C1 segment of cervical spinal cord (tissue), 14 donors: ENCODE measurements at places on chromosomes 11 and 22.

DNA sequence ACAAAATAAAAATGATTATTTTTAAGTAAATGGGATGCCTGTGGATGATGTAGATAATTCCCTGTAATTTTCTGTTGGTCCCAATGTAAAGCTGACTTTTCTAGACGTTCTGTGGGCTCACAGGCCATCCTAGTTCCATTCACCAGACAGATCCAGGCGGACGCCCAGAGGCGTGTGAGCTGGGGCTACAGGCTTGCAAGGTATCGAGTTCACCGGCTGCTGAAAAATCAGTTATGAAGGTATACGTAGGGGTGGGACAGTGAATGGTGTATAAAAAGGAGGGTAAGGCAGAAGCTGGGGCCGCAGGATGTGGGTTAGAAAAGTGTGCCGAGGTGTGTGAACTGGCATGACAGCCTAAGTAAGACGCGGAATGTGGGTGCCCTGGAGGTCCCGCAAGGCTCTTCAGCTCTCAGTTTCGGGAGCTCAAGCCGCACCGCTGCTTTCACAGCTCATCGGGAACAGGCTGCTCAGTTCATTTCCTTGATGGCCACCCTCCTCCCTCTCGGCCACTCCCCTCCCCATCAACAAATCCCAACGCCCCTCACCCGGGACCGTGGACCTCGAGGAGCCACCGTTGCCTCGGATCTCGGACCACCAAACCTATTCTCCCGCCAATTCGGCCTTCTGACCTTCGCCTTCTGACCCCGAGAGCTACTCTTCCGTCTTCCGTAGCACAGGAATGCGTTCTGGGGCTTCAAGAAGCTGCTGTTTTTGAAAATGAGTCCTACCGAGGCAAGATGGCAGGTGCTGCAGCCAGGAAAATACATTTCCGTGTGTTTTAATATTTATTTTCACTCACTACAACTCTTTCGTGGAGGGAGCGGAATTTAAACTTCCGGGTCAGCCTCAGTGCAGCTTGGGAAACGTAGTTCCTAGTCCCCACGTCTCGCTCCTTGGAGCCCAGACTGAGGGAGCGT, at the start of gene XNDC1N:
Gene XNDC1N, minus strand, starts transcription at position 775 of the 917 bp plus-strand sequence. CDS start 5,241 bp downstream, outside the sequence.
- peak; percentile 89 for DNase-seq

- DNase-seq: no peak
Measured at GRCh38 chr11:114319716-114320328, 23.6 kb downstream of the NNMT start.

GRCh38 chr22:47474464-47474863, 712.0 kb downstream of the TBC1D22A start:
- no peak for DNase-seq

- DNase-seq: no peak
Measured at GRCh38 chr11:83392556-83392955, 106.4 kb upstream of the CCDC90B start.

DNA sequence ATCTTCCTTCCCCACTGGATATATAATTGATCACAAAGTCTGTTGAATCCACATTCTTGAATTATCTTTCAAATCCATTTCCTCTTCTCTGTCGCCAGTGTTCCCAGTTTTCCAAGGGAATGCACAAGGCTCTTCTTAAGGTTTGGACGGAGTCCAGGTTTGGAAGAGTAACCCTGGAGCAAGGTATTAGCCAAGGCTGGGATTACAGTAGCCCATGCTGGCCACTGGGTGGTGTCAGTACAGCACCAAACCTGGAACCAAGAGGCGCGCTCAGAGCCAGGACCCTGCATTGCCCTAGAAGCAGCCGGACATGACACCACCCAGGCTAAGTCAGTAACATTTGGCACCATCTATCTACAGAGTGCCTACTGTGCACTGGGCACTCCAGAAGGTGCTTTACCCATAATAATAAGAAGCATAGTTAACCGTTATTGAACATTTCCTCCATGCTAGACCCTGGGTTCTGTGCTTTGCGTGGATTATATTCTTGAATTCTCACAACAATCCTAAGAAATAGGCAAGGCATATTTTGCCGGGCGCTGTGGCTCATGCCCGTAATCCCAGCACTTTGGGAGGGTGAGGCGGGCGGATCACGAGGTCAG, 48.0 kb upstream of the CLPB start:
- peak; percentile 6 for DNase-seq

DNA sequence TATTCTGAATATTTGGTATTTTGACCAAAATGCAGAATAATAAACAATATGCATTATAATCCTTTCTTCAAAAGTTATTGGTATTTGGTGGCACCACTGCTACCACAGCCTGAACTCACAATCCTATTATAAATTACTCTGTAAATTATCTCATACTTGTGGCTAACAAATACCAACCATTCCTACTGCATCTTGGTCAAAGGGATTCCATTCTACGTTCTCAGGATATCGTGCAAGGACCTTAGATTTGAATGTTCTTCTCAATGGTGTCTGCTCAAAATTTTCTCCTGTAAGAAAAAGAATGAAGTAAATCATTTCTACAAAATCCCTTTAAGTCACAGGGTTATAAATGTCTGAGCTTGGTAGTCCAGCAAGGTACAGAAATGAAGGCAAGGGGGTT, 58.7 kb downstream of the DENND5A start:
- DNase-seq: no peak

DNA sequence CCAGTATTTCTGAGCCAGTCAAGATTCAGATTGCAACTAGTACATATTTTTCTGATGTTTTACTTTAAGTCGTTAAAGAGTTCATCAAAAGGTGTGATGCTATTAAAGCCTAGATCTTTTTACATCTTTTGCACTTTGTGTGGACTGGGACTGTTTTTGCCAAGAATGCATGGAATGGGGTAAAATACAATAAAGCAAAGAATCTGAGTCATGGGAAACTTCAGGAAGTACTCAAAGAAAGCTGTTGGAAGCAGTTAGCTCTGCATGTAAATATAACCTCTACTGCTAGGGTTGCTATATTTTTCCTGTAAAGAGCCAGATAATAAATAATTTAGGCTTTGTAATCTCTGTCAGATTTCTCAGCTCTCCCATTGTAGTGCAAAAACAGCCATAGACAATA, 20.9 kb downstream of the ATXN10 start:
- no peak for DNase-seq

- no peak for DNase-seq
Measured at GRCh38 chr11:110857892-110858546, 145.8 kb upstream of the ARHGAP20 start.

GRCh38 chr22:49934160-49934890, 15.9 kb downstream of the CRELD2 start:
- peak; percentile 33 for DNase-seq

DNA sequence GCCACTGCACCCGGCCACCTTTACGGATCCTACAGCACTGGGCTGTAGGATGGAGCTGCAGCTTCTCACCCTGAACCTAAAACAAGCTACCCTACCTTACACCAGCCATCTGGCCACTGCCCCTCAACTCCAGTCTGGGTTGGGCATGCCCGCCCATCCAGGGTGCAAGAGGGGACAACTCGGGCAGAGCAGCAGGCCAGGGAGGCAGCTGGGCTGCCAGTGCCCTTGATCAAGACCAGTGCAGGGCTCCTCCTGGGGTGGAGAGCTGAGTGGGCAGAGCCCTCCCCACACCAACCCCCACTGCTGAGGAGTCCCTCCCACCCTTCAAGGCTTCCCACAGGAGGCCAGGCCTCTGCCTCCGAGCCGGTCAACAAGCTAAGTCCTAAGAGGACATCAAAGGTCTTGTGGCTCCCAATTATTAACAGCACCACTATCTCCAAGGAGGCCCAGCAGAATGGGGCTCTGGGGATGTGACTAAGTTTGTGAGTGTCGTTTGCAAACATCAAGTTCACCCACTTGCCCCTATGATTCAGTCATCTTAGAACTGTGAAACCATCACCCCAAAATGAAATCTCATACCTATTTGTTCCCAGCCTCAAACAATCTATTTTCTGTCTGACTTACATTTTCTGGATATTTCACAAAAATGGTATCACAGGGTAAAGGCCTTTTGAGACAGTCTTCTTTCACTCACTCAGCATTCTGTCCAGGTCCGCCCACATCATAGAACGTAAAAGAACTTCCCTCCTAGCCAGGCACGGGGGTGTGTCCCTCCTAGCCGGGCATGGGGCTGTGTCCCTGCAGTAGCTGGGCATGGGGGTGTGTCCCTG, 11.0 kb downstream of the GATD1 start:
- DNase-seq: no peak

- no peak for DNase-seq
Measured at GRCh38 chr22:37276776-37277175, 5.5 kb upstream of the CYTH4 start.

DNA sequence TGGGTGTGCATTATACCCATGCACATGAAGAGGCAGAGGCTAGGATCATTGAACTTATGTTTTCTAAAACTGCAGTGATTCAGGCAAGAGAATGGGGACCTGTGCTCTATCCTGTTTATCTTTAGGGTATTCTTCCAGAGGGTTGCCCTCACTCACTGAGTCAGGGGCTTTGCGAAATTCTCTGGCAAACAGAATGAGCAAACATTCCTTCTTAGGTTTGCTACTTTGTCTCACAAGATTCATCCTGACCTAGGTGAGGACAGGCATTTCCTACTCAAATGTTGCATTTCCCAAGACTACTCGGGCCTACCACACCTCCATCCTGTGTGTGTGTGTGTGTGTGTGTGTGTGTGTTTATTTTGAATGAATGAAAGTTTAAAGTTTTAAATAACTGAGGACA, 2.7 kb upstream of the EIF3M start:
- no peak for DNase-seq

DNA sequence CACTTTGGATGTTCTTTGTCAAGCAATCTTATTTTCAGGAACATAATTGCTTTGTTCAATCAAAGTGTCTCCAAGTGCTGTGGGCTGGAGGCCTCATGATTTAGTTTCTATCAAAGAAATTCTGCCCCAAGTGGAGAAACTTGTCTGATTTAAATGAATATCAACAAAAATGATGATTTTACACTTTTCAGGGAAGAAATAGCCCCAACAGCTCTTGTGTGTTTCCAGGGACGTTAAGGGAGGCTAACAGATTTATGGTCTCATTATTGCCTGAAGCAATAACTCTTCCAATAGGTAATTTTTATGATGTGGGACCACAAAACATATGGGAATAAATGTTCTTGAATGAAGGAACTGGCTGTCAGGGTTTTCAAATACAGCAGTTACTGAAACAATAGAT, 699.1 kb downstream of the FAM181B start:
- DNase-seq: no peak

- DNase-seq: no peak
Measured at GRCh38 chr11:62682518-62682917, 3.6 kb upstream of the UBXN1 start.

DNA sequence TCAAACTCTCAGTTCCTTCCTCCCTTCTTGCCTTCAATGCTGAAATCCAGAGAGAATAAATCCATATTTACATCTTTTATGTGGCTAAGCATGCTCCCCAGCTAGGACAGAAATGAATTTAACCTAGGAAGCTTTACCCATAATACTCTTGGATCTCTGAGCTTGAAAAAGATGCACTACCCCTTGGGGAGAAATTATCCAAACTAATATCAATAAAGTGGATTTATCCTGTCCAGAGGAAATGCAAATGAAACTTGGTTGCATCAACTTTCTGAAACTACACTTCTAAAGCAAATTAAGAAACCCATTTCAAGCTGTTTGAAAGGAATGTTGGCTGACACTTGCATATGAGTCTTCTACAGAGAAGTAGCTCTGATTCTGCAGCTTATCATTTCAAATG, 347.9 kb downstream of the TTC28 start:
- DNase-seq: no peak

GRCh38 chr22:35552196-35552842, 11.7 kb downstream of the RASD2 start:
- no peak for DNase-seq

GRCh38 chr11:12674571-12674935, 332 bp downstream of the TEAD1 start:
- no peak for DNase-seq

GRCh38 chr11:76672431-76673175, 2.1 kb upstream of the LRRC32 start:
- no peak for DNase-seq
